ENCODE measurements at places on chromosomes 5 and 9.

GRCh38 chr9:115099901-115100300, 18.1 kb downstream of the TNC start:
- no peak for DNase-seq

GRCh38 chr5:34998058-34998789, 49.5 kb downstream of the AGXT2 start:
- DNase-seq: peak; percentile 52

GRCh38 chr9:97397220-97397619, 14.7 kb upstream of the TDRD7 start:
- DNase-seq: no peak

GRCh38 chr5:111668477-111669414, 88.2 kb downstream of the NREP start:
- no peak for DNase-seq

DNA sequence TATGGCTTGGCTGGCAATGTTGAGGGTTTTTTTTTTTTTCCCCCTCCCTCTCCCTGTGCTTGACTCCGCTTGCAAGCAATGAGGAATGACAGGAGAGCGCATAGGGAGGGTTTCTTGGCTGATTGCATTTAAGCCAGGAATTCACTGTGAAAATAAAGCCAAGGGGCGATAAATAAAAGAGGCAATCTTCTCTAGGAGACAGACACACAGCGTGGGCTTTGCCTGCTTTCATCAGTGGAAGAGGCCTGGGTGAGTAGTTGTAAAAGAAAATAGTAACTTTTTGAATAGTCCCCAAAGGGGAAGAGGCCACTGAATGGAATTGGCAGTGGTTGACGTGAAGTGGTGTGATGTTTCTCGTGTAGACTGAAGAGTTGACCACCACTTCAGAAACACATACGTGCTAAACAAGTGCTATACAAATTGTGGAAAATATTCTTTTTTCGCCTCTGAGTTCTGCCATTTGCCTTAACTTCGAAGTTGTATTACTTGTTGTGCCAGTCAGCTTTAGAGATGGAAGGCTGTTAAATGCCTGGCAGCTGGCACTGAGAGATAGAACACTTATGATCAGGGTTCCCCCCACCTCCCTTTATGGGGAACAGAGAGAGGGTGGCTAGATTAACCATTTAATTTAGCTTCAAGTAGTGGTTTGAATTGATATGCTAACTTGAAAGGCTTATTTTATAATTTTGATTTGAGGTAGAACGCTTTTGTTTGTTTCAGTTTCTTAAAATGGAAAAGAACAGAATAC, 3.0 kb downstream of the ZSWIM6 start:
- DNase-seq: peak; percentile 71

DNA sequence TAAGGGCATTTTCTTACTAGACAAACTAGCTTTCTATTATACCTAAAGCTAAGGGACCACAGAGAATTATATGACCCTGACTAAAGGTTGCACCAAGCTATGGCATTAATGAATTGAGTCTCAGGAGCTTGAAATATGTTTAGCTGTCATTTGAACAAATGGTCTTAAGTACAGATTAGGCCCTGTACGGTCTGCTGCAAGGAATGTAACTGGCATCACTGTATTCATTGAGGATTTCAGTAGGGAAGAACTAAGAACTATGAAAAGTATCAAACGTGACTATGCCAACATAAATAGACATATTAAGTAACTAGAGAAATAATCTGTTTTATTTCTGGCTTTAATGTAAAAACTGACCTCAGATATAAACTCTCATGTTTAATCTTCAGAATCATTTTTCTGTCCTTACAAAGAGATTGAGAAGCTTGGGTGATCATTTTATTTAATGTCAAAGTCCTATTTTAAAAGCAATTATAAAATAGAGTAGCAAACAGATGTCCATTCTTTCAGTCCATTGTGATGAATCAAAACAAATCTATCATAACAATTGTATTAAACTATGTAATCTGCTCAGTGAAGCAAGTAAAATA, 845.9 kb downstream of the MAT2B start:
- DNase-seq: no peak

DNA sequence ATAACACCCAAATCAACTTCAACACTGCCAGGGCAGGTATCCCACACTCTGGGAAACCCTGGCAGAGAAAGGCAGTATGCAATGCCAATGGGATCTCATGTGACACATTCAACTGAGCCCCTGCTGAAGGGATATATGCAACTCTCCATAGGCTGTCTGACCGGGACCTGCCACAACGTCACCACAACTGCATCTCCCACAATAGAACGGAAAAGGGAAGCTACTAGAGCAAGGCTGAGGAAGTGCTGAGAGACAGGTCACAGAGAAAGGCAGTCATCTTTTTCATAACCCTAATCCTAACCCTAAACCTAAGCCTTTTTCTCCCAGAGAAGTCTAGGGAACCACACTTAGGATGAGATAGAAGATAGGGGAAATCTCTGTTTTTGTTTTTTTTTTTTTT, 345.9 kb upstream of the CD180 start:
- DNase-seq: no peak

- no peak for DNase-seq
These were observed 55.8 kb downstream of the ASS1 start for GRCh38 chr9:130500340-130501180.

GRCh38 chr5:73674669-73675004, 48.6 kb downstream of the ARHGEF28 start:
- DNase-seq: no peak

GRCh38 chr5:96794757-96795156, 13.0 kb downstream of the ERAP1 start:
- DNase-seq: no peak

DNA sequence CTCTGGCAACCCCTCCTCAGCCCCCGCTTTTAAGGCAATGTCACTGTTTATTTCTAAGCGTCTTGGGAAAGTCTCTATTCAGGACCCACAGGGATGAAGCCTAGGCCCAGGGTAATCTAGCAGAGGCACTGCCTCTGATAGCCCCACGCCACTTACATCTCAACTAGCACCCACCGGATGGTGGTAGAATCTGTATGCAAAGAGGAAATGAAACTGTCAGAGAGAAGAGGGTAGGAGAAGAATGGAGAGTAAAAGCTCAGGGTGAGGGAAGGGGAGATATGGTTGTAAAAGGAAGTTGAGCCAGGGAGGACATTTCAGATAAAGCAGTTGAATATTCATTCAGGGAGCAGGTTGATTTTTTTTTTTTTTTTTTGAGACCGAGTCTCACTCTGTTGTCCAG, 3.0 kb downstream of the FRRS1L start:
- DNase-seq: no peak

DNA sequence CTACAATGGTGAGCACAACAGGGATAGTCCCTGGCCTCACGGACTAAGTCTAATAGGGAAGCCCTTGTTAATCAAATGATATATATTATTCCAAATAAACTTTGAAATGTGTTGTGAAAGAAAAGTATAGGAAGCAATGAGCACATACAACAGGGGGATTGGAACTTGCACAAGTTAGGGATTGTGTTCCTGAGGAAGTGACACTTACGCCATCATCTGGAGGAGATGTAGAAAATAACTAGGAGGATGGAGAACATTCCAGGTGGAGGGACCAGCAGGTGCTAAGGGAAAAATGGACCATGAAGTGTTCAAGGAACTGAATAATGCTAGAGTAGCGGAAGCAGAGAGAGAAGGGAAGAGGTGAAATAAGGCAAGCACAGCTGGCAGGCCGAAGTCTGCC, 18.8 kb upstream of the RPS23 start:
- DNase-seq: no peak

DNA sequence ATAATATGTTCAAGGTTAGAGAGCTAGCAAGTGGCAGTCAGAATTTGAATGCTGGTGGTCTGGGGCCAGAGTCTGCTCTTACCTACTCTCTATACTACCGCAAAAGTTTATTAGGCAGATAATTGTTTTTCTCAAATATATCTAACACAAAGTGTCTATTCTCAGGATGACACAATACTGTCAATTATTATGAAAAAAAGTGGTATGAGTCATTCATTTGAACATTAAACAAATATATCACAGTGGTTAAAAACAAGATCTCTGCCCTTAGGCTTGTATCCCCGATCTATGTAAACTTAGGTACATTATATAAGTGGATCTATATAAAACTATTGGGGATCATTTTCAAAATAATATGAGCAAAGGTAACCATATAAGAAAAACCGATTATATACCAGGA, 354.9 kb downstream of the CETN3 start:
- no peak for DNase-seq

GRCh38 chr5:124277767-124278545, 468.5 kb downstream of the ZNF608 start:
- DNase-seq: no peak

DNA sequence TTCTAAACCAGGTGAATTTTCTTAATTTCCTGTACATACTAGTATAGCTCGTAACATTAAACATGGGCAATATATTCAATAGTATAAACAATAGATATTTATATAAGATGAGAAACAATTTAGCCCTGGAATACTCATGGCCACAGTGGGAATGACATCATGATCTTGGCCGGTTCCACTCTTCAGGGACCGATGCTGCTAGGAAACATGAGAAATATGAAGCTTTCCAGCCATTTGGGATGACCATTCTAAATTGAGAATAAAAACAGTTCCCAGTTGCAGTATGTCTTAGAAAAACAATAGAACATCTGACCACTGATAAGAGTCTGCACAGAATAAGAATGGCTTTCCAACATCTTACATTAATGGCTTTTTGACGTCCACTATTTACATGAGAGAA, 33.3 kb upstream of the SLCO6A1 start:
- DNase-seq: no peak

GRCh38 chr5:62576570-62577170, 1.9 kb upstream of the LRRC70 start:
- no peak for DNase-seq

DNA sequence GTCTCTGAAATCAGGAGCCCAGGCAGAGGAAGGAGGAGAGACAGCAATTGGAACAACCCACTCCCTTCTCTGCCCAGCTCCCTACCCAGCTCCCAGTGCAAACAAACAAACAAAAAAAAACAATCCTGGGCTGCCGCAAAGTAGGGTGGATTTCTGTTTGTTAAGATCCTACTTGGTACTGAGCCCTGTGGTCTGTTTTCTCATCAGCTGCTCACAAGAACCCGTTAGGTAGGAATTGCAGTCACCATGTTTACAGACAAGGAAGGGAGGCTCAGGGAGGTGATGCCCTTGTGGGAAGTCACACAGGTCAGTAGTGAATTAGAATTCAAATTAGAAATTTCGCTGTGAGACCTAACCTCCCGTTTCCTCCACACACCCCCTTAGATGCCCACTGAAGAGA, 128.8 kb upstream of the RAD23B start:
- DNase-seq: no peak

DNA sequence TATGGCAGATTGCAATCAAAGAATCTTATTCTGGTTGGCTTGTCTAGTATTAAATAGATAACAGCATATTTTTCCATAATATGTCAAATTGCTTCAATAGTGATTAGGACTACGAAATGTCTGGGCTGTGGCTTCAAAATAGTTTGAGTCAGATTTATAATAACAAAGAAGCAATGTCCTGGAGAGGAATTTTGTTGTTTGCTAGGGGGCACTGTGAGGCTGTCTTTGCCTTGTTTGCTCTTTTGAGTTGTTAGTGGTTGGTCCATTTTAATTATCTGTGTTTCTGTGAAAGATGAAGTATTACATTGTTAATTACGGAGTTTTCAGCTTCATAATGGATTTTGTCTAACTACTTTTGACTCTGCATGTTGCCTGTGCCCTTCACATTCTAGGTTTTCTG, 713.6 kb downstream of the TLE4 start:
- DNase-seq: peak; percentile 17

DNA sequence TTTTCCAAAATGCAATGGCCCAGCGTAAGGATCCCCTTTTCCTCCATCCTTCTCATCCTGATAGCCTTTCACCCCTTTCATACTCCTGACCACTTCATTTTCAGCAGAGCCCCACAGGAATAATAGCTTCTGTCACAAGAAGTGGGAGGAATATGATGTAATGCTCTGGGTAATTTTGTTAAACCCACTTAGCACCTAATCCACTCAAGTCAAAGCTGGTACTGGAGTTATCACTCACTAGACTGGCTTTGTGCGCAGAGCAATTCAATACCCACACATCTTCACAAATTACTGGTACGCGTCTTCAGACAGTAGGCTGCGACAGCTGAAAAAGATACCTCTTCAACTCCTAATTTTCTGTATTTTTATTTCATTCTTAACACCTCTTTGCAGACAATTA, 2232.8 kb upstream of the WWC1 start:
- DNase-seq: no peak

- no peak for DNase-seq
These were observed 13.8 kb downstream of the CNTRL start for GRCh38 chr9:121088576-121088975.

- no peak for DNase-seq
These were observed 1666.1 kb upstream of the WWC1 start for GRCh38 chr5:166625210-166625865.

GRCh38 chr5:154284433-154284832, 93.9 kb downstream of the GALNT10 start:
- no peak for DNase-seq

DNA sequence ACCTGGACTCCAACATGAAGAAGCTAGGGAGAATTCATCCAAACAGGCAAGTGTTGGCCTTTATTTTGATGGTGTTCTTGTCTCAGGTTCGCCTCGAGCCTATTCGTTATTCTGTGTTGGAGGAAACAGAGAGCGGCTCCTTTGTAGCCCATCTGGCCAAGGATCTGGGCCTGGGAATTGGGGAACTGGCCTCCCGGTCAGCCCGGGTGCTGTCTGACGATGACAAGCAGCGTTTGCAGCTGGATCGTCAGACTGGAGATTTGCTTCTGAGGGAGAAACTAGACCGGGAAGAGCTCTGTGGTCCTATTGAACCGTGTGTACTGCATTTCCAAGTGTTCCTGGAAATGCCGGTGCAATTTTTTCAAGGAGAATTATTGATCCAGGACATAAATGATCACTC, 367 bp downstream of the PCDHB4 start:
- DNase-seq: no peak

DNA sequence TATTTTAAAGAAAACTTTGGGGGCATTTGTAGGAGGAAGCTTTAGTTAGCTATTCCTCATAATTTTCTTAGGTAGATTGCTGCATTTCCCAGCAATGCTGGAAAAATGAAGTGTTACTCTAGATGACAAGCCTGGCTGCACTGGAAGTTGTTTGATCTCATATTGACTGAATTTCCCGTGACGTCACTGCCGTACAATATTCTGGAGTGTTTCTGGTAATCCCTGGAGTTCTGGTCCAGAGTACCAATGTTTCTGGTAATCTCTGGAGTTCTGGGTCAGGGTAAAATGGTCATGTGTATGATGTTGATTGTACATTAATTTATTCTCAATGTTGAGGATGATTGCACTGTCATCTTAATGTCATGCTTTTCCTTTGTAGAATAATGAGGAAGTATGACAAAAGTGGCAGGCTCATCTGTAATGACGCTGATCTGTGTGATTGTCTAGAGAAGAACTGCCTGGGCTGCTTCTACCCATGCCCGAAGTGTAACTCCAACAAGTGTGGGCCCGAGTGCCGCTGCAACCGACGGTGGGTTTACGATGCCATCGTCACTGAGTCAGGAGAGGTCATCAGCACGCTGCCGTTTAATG, 26.2 kb downstream of the ARL14EPL start:
- DNase-seq: no peak

GRCh38 chr9:10371824-10372223, 241.0 kb downstream of the PTPRD start:
- DNase-seq: no peak
